Right atrium auricular region (tissue), 2 donors: ENCODE measurements at places on chromosomes 7 and 10. TPM values are rescaled to one million over a fixed set of nuclear protein-coding genes. Genes with fewer than 3 reads are reported as not detected.

DNA sequence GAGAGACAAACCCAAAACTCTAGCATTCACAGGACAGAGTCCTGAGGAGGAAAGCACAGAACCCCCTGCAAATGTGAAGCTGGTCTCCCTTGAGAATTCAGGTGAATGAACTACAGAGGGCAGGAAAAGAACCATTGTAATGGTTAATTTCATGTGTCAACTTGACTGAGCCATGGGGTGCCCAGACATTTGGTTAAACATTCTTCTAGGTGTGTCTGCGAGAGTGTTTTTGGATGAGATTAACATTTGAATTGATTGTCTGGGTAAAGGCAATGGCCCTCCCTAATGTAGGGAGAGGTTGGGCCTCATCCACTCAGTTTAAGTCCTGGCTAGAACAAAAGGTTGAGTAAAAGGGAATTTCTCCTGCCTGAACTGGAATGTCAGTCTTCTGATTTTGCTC is 15.7 kb upstream of the CDK1 start:
- no peak for DNase-seq

GRCh38 chr10:69835233-69835632 is 33.5 kb downstream of the COL13A1 start:
- no peak for DNase-seq

DNA sequence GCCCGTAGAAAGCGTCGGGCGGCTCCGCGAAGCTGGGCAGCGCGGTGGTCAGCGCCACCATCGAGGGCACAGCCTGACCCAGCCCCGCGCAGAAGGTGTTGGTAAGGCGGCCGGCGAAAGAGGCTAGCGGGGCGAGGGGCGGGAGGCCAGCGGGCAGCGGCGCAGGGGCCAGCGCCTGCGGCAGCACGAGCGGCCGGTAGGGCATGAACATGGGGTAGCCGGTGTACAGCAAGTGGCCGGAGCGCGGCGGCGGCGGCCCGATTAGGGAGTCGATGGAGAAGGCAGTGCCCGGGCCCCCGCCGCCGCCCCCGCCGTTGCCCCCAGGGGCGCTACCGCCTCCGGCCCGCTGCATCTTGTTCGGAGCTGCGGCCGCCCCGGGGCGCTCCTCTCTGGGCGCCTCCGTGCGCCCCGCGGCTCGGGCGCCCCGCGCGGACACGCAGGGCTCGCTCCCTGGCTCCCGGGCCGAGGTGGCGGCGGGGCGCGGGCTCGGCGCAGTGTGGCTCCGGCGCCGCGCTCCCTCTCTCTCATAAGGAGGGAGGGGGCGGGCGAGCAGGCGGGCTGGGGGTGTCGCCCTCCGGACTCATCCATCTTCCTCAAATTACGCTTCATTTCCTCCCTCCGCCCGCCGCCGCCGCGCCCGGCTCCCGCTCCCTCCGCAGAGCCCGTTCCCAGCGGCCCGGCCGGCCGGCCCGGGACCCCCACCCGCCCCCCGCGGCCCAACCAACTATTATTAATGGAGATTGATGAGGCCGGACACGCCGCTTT is at the start of gene GBX1:
TSS of gene GBX1 (minus strand) at position 498 of the 765 bp plus-strand sequence. CDS start at position 352, 146 bp downstream.
- DNase-seq: no peak

DNA sequence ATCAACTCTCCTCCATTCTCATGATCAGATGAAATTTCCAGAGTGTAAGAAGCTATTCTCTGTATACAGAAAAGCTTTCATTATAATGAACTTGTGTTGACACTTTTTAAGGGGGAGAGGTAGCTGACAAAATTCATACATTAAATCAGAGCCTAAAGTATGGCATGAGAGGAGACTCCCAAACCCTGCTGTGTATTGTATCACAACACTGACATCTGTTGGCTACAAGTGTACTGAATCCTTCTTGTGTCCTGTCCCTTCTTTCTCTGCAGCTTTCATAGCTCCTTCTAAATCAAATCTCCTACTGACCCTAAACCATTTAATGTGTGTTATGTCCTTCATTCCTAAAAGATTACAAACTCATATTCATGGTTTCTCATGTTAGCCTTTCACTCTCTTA is 70.9 kb downstream of the GCC1 start:
- no peak for DNase-seq

GRCh38 chr7:51965454-51965853 is 648.8 kb upstream of the COBL start:
- no peak for DNase-seq

- DNase-seq: no peak
These were observed 133.0 kb downstream of the CYP26A1 start for GRCh38 chr10:93206652-93207051.

DNA sequence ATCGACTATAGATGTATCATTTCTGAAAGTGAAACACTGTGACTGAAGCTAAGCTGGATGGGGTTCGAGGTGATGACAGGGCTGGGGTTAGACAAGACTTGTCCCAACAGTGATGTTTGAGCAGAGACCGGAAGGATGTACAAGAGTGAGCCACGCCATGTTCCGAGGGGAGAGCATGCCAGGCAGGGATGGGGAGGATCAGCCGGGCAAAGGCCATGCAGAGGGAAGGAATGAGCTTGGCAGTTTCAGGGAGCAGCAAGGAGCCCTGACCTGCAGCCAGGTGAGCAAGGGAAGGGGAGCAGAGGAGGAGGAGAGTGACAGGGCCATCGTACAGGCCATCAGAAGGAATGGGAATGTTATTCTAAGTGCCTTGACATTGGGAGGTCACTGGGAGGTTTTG is 114.9 kb upstream of the GPR26 start:
- DNase-seq: no peak

- peak; percentile 59 for DNase-seq
These were observed 24.3 kb upstream of the CPA2 start for GRCh38 chr7:130242198-130243014.

BAMBI gene
- total RNA-seq: 92.7 TPM

PPP1R9A gene
- 23.4 TPM for total RNA-seq

CFAP58 gene
- total RNA-seq: 3.5 TPM

IL6 gene
- 3.6 TPM for total RNA-seq

CACNA2D1 gene
- total RNA-seq: 54.5 TPM

ITIH5 gene
- total RNA-seq: 7.3 TPM

SLC39A12 gene
- not detected for total RNA-seq

MALRD1 gene
- 1.3 TPM for total RNA-seq

C10orf105 gene
- total RNA-seq: not detected
